Activated gamma-delta T cell (primary cell): ENCODE measurements at places on chromosomes 2 and 18.

- DNase-seq: no peak
These were observed 13.4 kb downstream of the PARD6G start for GRCh38 chr18:80233899-80234298.

DNA sequence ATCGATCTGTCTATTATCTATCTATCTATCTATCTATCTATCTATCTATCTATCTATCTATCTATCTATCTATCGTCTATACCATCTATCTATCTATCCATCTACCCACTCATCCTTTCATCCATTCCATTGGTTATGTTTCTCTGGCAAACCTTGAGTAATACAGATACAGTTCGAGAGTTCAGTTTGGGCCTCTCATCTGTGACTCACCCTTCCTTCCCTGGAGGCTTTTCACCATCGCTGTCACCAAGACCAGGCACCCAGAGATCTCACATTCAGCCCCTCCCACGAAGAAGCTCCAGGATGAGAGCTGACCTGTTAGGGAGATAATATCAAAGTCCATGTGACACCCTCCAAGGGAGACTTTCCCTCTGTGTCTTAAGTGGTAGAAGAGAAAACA lies 164.1 kb upstream of the CELF4 start:
- DNase-seq: no peak

DNA sequence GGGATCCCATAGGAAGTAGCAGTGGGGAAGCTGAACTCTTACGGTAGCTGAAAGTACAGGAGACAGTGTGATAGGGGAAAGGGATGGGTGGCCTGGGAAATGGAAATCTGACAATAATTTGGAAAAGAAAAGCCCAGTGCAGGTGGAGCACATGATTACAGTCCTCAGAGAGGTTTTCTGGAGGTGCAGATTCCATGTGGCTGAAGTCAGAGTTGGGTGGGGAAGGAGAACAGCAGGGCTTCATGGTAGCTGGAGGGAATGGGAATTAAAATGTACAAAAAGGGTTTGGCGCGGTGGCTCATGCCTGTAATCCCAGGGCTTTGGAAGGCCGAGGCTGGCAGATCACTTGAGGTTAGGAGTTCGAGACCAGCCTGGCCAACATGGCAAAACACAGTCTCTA lies 12.2 kb downstream of the HRH4 start:
- no peak for DNase-seq

GRCh38 chr2:157143901-157144300 lies 113.6 kb upstream of the GALNT5 start:
- no peak for DNase-seq

GRCh38 chr2:57368190-57368589 lies 678.4 kb upstream of the VRK2 start:
- no peak for DNase-seq

DNA sequence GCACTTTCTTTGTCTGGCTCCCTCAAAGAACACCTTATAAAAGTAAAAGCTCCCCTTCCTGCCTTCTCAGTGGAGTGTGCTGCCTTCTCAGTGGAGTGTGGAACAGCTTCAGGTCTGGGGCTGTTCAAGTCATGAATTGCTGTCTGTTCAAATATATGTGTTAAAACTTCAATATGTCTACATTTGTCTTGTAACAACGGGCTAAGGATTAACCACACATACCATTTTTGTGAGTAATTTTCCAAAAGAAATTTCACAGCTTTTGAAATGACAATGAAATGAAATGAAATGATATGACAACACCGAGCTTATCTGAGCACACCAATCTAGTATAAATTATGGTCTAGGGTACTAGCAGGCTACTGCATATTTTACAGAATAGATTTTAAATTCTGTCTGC lies 42.9 kb downstream of the CABYR start:
- DNase-seq: no peak

- DNase-seq: no peak
These were observed 11.5 kb upstream of the KYNU start for GRCh38 chr2:142865924-142866323.

GRCh38 chr2:233463586-233463985 lies 103.0 kb downstream of the USP40 start:
- DNase-seq: no peak

DNA sequence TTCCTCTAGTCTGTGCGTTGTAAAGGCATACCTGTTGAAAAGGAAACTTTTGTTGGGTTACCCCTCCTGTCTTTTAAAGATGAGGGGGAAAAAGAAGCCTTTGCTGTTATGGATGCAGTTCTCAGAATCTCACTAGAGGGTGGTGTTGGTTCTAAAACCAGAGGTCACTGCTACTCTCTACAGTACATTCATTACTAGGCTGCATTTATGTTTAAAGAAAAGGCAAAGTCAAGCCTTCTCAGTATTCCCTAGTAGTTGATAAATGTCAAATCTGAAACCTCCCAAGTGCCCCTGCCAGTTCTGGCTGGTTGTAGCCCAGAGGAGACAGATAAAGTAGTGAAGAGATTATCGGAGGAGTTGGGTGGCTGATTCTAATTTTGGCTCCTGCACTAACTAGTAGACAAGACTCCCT lies 1.4 kb upstream of the PLCL1 start:
- DNase-seq: no peak

GRCh38 chr2:171247741-171248662 lies 87.3 kb upstream of the TLK1 start:
- no peak for DNase-seq

DNA sequence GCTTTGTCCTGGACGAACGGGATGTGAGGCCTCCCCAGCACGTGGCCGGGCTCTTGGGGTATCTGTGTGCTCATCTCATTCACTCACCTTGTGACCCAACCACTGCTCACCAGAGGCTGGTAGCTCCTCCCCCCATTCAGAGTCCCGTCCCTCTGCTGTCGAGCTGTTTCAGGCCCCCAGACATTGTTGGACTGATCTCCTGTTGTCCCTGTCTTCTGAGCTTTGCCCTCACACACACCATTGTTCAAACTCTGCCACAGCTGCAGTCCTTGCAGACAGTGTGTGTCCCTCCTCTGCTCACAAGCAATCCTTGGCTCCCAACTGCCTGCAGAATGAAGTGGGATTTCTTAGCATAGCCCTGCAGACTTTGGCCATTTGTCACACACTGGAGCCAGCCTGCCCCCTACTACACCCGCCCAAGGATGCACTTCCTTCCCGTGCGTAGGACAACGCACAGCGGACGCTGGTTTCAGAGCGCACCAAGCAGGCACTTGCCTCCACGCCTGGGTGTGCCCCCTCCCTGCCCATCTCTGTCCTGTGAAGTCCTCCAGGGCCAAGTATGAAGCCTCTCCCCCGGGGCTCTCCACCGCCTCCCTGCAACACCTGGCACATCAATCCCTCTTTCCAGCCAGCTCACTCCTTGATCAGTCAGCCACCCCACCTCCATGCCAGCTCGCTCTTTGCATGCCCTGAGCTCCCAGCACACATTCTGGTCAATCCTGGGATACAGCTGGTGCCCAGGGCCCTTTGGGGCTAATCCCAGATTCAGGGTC lies 16.5 kb upstream of the PRLH start:
- DNase-seq: no peak

- DNase-seq: no peak
These were observed 968.7 kb upstream of the ZEB2 start for GRCh38 chr2:145488571-145488970.

DNA sequence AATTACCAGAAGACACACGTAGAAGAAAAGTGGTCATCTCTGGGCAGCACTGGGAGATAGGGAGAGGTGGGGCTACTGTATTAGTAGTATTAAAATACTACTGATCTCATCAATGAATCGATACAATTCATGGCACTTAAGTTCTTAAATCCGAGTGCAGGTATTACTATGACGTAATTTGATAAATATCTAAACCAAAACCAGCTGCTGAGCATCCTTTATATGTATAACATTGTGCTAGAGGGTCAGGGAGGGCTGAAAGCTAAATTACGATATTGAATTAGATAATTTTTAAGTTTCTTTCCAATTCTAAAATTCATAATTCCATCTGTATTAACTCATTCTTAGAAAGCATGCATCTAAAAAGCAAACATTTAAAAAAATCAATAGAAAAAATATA lies 25.3 kb downstream of the DARS1 start:
- DNase-seq: no peak

DNA sequence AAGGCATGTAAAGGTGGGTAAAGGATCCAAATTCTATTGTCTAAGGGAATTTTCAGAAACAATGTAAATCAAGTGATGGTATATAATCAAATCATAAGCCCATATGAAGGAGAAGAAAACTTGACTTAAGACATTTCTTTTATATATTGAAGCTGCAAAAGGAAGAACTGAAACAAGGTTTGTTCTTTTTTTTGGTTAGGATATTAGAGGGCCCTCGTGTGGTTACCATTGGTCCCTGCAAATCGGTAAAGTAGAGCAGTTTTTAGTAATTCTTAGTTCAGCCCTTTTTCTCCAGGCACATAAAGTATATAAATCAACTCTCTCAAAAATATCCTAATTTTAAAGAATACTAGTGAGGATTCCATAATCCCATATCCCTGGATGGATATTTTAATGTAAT lies 105.6 kb upstream of the STK17B start:
- no peak for DNase-seq

GRCh38 chr2:223618172-223619035 lies 16.2 kb upstream of the SCG2 start:
- no peak for DNase-seq

GRCh38 chr2:149924028-149924427 lies 336.5 kb upstream of the MMADHC start:
- no peak for DNase-seq

GRCh38 chr18:30378097-30378496 lies 664.4 kb downstream of the DSC3 start:
- DNase-seq: no peak

GRCh38 chr2:205706769-205707381 lies 24.6 kb downstream of the NRP2 start:
- no peak for DNase-seq

- DNase-seq: no peak
These were observed 97.7 kb downstream of the GYPC start for GRCh38 chr2:126753501-126754212.

GRCh38 chr2:119157850-119158511 lies 570 bp downstream of the C1QL2 start:
- no peak for DNase-seq

GRCh38 chr2:40038646-40039045 lies 259.6 kb upstream of the THUMPD2 start:
- DNase-seq: no peak

- DNase-seq: no peak
These were observed 87.8 kb upstream of the TMEM17 start for GRCh38 chr2:62593825-62594224.

DNA sequence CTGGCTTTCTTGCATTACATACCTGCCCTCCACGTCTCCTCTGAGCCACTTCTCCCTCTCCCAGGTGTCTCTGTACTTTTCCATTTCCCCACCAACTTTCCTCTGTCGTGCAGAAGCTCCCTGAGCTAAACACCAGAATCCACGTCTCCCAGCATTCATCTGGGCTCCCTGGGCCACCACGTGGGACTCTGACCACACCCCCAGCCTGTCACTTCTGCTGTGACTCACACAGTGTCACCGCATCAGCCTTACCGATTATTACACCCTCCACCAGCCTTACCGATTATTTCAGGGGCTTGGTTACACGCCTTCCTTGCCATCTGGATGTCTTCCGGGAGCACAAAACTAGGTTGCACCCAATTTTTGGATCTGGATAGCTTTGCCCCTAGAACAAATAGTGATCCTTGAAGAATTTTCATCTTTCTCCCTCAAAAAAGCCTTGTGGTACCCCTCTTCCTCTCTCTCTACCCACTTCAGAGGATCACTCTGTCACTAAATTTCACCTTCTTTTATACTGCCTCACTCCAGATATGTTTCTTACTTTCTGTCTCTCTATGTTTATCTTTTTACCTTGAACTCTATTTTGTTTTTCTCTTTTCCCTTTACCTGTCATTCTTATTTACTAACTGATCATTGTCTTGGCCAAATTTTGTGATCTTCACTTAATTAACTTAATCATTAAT lies 136.9 kb upstream of the CAB39 start:
- peak; percentile 16 for DNase-seq

GRCh38 chr2:5121642-5122041 lies 570.5 kb upstream of the SOX11 start:
- no peak for DNase-seq

GRCh38 chr2:70226781-70227180 lies 21.6 kb downstream of the TIA1 start:
- no peak for DNase-seq

- DNase-seq: no peak
These were observed 40.0 kb upstream of the BIN1 start for GRCh38 chr2:127146820-127147502.

DNA sequence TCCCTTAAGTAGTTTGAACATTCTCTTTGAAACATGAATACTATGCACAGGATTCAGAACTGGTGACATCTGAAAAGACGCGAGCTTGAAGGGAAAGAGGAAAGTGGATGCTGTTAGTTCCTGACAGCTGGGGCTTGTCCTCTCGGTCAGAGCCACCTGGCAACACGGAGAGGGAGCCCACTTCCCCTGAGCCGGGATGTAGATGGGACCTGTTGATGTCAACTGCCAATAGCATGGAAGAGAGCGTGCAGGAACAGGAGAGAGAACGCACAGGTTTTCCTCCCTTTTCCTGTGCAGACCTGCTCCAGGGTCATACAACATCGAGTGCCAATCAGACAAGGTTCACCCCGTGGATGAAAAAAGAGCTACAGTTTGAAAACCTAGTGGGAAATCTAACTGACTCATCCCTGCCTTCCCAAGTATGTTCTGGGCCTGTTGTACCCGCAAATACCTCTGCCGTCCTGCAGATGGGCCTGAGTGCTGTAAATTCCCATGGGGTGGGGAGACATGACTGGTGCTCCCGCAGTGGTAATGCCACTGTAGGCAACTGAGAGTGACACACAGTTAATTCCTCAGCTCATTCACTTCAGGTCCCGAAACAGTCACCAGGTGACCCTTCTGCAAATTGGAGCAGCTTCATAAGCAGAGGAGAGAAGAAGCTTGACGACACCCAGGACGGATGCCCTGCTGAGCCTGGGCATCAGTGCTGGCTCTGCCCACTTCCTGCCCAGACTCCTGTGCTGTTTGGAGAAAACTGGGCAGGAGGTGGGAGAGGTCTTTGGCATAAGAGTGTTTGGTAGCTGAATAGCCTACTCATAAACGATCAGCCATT lies 13.9 kb upstream of the MBP start:
- no peak for DNase-seq
